Sigmoid colon (tissue), 7 donors: ENCODE measurements at places on chromosomes 4 and X.

DNA sequence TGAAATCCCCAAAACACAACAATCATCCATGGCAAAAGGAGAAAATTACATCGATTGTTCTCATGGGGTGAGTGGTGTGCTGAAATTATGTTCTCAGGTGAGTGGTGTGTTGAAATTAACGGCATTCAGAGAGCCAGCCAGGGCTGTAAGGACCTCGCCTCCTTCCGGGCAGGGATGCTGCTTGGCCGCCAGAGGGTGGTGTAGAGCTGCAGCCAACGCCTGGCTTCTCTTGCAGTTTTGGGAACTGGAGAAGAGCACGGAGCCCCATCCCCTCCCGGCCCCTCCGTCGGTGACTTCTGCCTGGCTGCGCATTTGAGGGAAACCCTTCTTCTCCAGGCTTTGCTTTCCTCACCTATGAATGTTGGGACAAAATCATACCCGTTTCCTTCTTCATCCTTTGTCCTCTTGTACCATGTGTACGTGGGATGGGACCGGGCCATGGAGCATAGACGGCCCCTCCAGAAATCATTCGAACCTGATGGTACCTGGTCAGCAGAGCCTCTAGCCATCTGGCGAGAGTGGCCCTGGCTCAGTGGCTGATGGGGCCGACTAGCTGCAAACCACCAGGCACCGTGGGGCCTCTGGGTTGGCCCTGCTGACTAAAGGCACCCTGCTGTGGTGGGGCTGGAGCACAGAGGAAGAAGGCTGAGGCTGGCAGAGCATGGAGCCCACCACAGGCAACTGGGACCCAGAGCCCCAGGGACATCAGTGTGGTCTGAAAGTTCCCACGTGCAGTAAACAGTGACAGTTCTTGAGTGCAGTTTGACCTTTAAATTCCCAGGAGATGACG is 28.4 kb downstream of the TRMT44 start:
- H3K36me3 ChIP-seq, result peaks cover 32% of the 10 kb centered on the region
- H3K4me3 ChIP-seq, result no peak overlapping the region
- H3K27ac ChIP-seq, result no peak overlapping the region

- H3K4me3 ChIP-seq, result no peak overlapping the region
- H3K27me3 ChIP-seq, result no peaks in the 10 kb centered on the region
- H3K27ac ChIP-seq, result no peak overlapping the region
- H3K4me1 ChIP-seq, result no peaks in the 10 kb centered on the region
These were observed 1.8 kb downstream of the CAPN6 start for GRCh38 chrX:111268506-111268905.

DNA sequence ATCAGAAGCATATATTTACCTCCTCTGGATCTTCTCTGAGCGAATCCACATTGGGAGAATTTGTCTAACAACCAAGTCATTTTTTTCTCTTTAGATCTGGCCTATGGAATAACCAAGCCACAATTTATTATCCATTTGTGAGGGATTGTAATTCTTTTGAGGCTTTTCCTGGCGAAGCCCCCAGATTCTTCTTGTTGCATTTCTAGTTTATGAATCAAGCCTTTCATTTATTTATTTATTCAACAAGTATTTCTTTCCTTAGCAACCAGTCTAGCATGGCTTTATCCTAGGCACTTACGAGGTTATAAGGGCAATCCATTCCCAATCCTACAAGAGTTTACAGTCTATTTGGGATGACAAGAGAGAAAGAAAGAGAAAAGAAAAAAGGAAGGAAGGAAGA is 18.4 kb upstream of the FNIP2 start:
- peaks cover 22% of the 10 kb centered on the region for H3K4me1 ChIP-seq
- no peaks in the 10 kb centered on the region for H3K27me3 ChIP-seq
- no peak overlapping the region for H3K27ac ChIP-seq

DNA sequence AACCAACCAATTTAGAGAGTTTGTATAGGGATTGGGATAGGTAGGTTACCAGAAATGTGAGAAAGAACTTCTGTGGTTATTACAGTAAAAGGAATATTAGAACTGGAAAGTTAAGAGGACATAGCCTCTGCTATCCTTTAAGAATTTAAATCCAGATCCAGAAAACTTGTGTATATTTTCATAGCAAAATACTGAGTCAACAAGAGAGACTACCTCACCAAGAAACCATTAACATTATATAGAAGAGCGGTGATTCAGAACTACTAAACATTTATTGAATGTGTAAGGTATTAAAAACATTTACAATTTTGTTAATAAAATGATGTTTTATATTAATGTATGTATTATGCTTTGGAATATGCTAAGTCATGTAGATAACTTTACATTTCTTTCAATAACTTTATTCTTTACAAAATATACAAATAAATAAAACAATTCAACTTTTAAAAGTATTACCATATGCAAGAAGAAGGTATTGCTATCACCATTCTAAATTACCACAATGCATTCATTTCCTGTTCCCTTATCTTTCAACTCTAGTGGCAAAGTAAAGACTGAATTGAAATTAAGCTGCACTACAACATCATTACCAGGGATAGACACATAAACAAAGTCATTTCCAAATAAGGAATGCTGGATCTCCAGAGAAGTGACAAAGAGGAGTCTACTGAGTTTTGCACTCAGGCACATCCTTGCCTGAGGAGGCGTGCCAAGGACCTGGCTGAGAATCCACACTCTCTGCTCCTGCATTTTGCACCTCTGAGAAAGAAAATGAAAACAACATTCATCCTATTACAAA is 6.1 kb upstream of the BDH2 start:
- H3K27me3 ChIP-seq, result no peaks in the 10 kb centered on the region
- no peaks in the 10 kb centered on the region for H3K4me1 ChIP-seq
- H3K4me3 ChIP-seq, result no peak overlapping the region
- DNase-seq, result no peak
- H3K36me3 ChIP-seq, result no peaks in the 10 kb centered on the region

DNA sequence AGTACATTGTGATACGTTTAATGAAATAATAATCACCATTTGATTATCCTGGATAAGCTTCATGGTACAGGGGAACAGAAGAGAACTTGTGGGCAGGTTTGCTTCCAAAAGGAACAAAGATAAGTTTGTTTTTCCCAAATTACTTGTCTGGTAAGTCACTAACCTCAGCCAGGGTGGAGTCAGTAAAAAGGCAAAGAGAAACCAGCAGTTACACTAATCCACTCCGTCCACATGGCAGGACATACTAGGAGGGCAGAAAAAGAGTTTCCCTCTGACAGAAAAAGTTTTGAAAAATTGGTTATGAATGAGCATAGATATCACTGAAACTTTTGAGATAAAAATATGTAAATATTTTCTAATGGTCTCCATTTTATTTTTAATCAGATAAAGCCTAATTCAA is 285.9 kb downstream of the IL15 start:
- no peaks in the 10 kb centered on the region for H3K36me3 ChIP-seq
- no peaks in the 10 kb centered on the region for H3K27me3 ChIP-seq
- no peaks in the 10 kb centered on the region for H3K4me1 ChIP-seq
- H3K4me3 ChIP-seq, result no peak overlapping the region
- H3K27ac ChIP-seq, result no peak overlapping the region

DNA sequence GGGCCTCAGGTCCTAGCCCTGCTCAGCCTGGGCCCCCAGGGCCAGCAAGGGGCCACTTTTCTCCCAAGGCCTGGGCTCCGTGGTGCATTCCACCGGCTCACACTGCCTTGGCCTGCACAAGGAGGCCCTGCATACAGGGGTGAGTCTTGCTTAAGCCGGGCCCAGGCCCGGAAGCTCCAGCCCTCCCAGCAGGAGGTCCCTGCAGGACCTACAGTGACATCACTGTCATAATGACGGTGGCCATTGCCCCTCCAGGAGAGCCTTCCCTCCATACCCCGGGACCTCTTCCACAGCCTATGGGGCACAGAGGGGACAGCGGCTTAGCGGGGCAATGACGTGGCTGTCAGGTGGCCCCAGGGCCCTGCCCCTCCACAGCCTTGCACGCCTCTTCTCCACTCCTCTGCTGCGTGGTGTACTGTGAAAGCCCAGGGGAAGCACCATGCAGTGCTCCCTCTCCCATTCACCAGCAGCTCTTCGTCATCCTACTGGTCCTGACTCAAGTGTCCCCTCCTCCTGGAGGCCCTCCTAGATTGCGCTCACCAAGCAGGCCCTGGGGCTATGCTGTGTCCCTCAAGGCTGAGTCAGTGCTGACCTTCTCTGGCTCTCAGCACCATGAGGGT is 32.3 kb upstream of the AFAP1 start:
- no peaks in the 10 kb centered on the region for H3K27me3 ChIP-seq
- DNase-seq, result no peak
- no peaks in the 10 kb centered on the region for H3K36me3 ChIP-seq
- peak overlapping the region; percentile 13 for H3K27ac ChIP-seq
- no peak overlapping the region for H3K4me3 ChIP-seq
- no peaks in the 10 kb centered on the region for H3K4me1 ChIP-seq

GRCh38 chr4:52949336-52949735 is 87.2 kb downstream of the RASL11B start:
- H3K27me3 ChIP-seq, result no peaks in the 10 kb centered on the region
- H3K36me3 ChIP-seq, result no peaks in the 10 kb centered on the region
- no peak overlapping the region for H3K27ac ChIP-seq
- no peaks in the 10 kb centered on the region for H3K4me1 ChIP-seq
- H3K4me3 ChIP-seq, result no peak overlapping the region
- DNase-seq, result no peak

DNA sequence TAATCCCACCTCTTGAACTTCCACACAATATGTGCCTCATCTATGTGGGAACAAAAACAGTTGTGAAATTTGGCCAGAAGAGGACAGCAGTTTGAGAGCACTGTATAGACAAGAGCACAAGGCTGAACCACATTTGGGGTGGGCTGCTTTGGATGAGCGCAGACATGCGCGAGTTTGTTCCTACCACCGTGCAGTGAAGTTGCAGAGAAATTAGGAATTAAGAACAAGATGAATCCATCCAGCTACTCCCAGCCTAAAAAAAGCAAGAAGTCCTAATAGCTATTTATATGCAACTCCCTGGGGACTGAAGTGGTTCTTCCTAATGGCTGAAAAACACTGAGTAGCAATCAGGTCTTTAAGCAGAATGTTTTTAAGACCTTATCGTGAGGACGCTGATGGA is 1.0 kb downstream of the GAB3 start:
- H3K4me1 ChIP-seq, result peaks cover 14% of the 10 kb centered on the region
- H3K4me3 ChIP-seq, result peak overlapping the region; percentile 56
- H3K27ac ChIP-seq, result no peak overlapping the region
- H3K36me3 ChIP-seq, result no peaks in the 10 kb centered on the region
- DNase-seq, result no peak

- no peak for DNase-seq
- H3K4me3 ChIP-seq, result no peak overlapping the region
- H3K4me1 ChIP-seq, result no peaks in the 10 kb centered on the region
- no peaks in the 10 kb centered on the region for H3K27me3 ChIP-seq
- no peak overlapping the region for H3K27ac ChIP-seq
- no peaks in the 10 kb centered on the region for H3K36me3 ChIP-seq
These were observed 456.7 kb downstream of the GLUD2 start for GRCh38 chrX:121504153-121504552.

DNA sequence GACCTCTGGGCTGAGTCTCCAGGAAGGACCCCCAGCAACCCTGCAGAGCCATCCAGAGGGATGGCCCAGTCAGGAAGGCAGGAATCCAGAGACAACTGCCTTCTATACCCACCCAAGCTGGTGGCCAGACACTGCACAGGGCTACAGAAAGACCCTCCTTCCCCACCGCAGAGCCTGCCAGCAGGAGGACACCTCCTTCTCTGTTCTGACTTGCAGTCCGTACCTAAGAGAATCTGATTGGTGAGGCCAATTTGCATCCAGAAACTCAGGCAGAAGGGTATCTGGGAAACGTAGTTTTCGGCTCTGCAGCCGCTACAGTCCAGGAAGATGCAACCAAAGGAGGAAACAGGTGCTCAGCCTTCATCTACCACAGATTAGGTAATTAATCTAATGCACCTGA is 155.4 kb upstream of the FRG1 start:
- H3K4me1 ChIP-seq, result no peaks in the 10 kb centered on the region
- H3K4me3 ChIP-seq, result no peak overlapping the region
- no peak for DNase-seq
- H3K27ac ChIP-seq, result no peak overlapping the region
- no peaks in the 10 kb centered on the region for H3K27me3 ChIP-seq

GRCh38 chr4:41661442-41662076 is 87.0 kb downstream of the PHOX2B start:
- no peak overlapping the region for H3K4me3 ChIP-seq
- DNase-seq, result no peak
- H3K4me1 ChIP-seq, result no peaks in the 10 kb centered on the region
- no peaks in the 10 kb centered on the region for H3K27me3 ChIP-seq
- no peaks in the 10 kb centered on the region for H3K36me3 ChIP-seq
- no peak overlapping the region for H3K27ac ChIP-seq

GRCh38 chr4:95956094-95956493 is 116.2 kb downstream of the PDHA2 start:
- DNase-seq, result no peak
- no peaks in the 10 kb centered on the region for H3K36me3 ChIP-seq
- H3K27me3 ChIP-seq, result no peaks in the 10 kb centered on the region
- H3K4me3 ChIP-seq, result no peak overlapping the region
